Head of caudate nucleus (tissue), 42 donors: ENCODE measurements at places on chromosomes 2 and 18.
A peak's percentile ranks its signal among the peaks of the same experiment; 100 is the strongest.

DNA sequence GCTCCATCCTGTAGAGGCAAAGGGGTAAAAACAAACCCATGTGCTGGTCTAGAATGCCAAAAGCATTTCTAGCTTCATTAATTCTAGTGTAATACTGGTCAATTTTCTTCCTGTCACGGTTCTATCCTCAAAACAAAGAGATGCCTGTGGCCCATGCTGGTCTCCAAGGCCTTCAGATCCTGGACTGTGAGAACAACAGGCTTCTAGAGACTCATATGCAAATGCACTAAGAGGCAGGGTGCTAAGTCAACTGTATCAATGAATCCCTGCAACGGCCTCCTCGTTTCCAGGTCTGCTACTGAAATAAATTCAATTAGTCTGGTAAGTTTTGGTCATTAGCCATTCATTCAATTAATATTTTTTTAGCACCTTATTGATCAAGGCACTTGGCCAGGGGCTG, 4.0 kb downstream of the IFT172 start:
- DNase-seq, result no peak

DNA sequence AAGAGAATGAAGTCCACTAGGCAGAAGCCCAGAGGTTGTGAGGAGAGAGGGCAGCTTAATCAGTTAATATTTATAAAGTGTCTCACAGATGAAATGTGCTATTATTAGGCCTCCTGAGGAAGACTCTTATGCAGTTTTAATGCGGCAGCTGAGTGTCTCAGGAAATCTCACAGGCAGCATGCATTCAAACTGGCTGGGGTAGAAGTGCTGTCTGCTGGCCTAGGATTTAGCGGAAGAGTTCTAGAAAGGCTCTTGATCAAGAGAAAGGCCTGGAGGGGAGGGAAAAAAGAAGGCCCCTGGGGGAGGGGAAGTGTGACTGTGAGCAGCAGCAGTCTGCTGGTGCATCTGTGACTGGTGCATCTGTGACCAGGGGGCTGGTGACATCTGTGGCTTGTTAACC, 133.0 kb downstream of the FSHR start:
- DNase-seq, result no peak

- DNase-seq, result peak; percentile 4
Observed at GRCh38 chr2:71607151-71607889, 154.0 kb downstream of the DYSF start.

DNA sequence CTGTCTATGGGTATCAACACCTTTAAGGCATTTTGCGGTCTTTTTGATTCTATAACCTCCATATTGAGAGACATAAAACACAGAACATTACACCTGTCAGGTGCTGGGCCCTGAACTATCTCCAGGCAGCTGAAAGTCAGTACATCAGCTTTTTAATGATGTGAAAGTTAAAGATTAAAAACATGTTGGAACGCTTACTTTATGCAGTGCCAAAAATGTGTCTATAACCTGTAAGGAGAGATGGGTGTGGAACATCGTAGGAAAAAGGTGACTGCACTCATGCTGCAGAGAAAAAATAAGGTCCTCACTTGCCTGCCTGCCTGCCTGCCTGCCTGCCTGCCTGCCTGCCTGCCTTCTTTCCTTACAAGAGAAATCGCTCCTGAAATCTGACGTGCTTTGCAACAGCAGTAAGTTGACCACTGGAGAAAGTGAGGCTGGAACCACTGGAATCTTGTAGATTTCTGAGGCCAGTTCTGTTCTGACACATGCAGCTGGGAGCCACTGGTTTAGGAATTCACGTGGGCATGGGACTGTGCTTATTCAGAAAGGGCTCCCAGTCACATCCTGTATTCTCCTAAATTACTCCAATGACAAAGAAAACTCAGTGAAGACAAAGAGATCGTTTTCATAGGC, 34.1 kb downstream of the BCL11A start:
- no peak for DNase-seq

DNA sequence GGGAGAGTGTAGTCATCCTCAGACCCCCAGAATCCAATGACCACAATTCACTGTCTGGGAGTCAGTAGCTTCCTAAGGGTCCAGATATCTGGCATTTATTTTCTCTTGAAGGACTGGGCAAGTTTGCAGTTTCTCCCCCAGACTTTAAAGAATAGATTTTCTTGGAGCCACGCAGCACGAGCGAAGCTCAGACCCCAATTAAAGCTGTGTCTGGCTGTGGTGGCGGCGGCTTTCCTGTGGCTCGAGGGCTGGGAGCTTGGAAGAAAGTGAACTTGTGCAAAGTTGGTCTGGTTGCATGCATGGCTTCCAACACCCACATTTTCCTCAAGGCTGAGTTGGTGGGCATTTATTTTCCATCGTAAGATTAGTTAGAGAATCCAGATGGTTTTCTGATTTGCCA, 105.0 kb downstream of the ACKR3 start:
- DNase-seq, result no peak
